ENCODE measurements at places on chromosomes 3 and 15. TPM values are rescaled to one million over a fixed set of nuclear protein-coding genes. Genes with fewer than 3 reads are reported as not detected.

GRCh38 chr3:196875258-196875657, 7.5 kb downstream of the SENP5 start:
- DNase-seq = no peak

DNA sequence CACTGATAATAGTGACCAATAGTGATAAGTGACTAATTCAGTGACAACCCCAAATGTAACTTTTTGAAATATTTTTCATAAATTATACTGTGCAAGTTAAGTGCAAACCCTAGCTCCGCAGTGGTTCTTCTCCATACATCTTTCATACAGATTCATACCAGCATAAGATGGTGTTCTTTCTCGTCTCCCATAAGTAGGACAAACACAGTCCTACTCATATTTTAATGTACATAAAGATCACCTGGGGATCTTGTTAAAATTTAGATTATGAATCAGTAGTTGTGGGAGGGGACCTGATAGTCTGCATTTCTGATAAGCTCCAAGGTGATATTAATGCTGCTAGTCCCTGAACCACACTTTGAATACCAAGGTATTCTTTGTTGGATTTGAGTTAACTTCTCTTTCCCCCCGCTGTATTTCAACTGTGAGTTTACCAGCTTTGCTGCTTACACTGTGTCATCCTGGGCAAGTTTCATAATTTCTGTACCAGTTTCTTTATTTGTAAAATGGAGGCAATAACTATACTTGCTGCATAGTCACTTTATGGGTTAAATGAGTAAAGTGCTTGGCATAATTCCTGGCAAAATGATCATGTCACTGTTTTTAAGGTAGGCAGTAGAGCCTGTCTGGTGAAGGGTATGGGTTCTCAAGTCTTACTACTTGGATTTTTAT, 34.7 kb upstream of the C3orf38 start:
- DNase-seq = no peak

DNA sequence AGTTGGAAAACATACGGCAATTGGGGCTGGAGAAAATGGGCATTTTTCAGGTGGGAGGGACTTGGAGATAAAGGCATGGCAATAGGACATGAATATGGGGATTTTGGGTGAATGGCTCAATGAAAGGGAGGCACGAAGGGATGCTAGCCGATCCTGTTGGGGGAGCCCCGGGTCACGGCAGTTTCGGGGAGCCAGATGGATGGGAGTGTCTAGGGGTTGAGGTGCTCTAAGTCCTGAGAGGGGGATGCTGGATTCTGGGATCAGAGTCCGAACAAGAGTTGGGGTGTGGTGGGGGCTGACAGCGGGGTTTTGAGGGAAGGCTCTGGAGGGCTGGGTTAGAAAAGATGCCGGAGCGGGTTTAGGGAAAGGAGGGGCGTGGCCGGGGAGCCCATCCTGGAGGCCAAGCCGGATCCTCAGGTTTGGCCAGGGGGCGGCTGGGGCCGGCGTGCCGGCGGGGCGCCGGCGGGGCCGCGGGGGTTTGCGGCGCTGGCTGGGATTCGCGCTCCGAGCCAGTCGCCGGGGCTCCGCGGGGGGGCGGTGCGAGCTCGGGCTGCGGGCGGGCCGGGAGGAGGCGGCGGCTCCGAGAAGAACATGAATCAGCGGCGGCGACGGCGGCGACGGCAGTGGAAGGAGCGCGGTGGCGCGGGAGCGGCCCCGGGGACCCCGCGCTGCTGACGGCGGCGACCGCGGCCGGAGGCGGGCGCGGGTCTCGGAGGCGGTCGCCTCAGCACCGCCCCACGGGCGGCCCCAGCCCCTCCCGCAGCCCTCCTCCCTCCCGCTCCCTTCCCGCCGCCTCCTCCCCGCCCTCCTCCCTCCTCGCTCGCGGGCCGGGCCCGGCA, at the start of gene TYRO3:
TSS of gene TYRO3 (plus strand) at position 813 of the 839 bp plus-strand sequence. CDS start 46 bp downstream, outside the sequence.
- DNase-seq = no peak

DNA sequence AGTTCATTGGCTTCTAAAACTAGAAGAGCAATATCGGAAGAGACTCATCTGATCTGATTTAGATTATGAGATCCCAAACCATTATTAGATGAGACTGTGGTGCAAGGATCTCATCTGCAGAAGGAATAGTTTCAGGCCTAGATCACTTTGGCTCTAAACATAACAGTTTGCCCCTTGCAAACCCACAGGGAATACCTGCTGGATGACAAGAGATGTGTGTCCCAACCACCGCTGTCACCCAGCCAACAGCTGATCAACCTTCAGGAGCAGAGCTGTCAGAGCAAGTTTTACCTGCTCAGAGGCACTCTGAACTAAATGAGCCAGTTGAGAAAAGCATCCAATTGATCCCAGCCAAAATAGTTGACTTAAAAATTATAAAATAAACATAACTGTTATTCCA, 64.0 kb upstream of the ST3GAL6 start:
- DNase-seq = peak; percentile 48

GRCh38 chr15:42576776-42577175, 1.4 kb downstream of the STARD9 start:
- DNase-seq = no peak

- peak; percentile 94 for DNase-seq
Measured at GRCh38 chr3:171781711-171782127, 28.6 kb downstream of the PLD1 start.

GRCh38 chr3:141413391-141413790, 45.1 kb downstream of the ZBTB38 start:
- peak; percentile 50 for DNase-seq

Gene VEPH1
- 130 TPM for total RNA-seq

DNA sequence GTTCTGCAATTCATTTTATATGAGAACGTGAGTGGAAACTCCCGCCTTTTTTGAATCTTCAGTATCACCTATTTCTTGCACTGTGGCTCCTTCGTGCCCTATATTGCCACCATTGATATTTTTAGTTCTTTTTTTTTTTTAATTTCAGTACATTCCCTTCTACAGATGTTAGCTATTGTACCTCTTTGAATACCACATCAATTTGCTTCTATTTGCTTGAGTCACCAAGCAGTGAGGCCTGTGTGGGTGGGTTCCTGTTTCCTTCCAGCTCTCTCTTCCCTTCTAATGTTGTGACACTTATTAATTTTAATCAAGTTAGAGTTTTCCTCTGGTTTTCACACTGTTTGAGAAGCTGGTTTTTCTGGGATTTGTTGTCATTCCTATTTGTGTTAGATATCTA, 8.7 kb downstream of the HACD2 start:
- peak; percentile 38 for DNase-seq

Gene CLDN11
- 245 TPM for total RNA-seq

- no peak for DNase-seq
Measured at GRCh38 chr3:180631317-180631716, 29.4 kb downstream of the TTC14 start.

DNA sequence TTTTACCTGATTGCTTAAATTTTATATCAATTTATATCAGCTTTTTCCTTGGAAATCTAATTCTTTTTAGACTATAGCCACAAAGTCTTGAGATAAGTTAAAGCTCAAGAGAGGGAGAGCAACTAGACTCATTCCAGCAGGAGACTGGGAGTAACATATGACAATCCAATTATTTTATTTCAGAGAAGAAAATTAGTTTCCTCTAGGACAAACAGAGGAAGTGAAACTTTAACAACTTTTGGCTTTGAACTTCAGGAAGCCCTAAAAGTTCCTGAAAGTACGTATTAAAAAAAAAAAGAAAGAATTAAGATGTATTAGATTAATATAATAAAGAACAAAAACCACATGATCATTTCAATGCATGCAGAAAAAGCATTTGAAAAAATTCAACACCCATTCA, 13.9 kb upstream of the UBE2E2 start:
- no peak for DNase-seq

DNA sequence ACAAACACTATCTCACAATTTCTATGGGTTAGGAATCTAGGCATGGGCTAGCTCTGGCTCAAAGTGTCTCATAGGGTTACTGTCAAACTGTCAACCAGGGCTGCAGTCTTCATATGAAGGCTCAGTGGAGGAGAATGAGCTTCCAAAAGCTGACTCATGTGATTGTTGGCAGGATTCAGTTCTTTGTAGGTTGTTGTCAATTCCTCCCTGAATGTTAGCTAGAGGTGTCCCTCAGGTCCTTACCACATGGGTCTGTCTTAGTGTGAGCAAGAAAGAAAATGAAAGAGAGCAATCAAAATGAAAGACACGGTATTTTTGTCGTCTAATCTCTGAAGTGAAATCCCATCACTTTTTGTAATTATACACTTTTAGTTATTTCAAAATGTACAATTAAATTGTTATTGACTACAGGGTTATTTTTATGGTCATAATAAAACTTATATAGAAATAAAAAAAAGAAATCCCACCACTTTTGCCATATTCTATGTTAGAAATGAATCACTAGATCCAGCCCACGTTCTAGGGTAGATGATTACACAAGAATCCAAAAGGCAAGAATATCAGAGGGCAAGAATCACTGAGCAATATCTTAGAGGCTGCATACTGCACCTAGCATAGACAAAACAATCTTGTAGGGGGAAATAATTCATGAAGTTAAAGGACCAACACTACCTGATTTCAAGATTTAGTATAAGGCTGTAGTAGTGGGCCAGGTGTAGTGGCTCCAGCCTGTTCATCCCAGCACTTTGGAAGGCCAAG, 8.4 kb downstream of the ACSBG1 start:
- no peak for DNase-seq

GRCh38 chr15:95106801-95107200, 875.4 kb downstream of the MCTP2 start:
- DNase-seq = no peak

Gene SEMA7A
- total RNA-seq = 27.8 TPM

DNA sequence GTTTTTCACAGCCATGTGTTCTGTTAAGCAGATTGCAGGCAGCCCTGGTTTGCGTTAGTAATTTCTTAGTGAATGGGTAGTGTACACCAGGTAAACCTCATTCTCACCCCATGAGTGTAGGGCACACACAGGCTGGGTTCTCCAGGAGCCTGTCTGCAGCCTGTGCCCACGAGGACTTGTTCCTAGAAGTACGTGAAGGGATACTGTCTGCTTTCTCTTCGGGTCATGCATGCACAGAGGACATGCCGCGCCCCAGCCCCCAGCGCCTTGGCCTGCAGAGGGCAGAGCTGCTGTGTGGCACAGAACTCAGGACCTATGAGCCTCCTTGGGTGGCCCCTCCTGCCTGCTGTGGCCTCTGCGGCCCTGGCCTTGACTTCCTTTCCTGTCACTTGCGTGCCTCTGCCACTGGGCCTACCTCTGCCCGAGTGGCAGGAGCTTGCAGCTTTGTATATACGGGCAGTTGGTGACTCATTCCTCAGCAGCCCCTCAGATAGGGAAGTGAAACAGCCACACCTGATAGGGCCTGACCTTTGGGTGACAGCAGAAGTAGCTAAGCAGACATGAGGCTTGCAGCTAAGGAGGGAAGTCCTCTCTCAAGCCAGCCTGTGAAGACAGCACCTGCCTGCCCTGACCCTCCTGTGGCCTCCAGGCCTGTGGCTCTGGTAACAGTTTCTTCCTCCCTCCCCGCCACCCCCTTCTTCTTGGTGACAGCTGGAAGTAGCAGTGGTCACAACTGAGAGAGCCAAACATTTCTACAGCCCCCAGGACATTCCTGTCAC, 19.5 kb downstream of the PPCDC start:
- peak; percentile 64 for DNase-seq

GRCh38 chr3:158354713-158355112, 216.3 kb upstream of the MLF1 start:
- no peak for DNase-seq

DNA sequence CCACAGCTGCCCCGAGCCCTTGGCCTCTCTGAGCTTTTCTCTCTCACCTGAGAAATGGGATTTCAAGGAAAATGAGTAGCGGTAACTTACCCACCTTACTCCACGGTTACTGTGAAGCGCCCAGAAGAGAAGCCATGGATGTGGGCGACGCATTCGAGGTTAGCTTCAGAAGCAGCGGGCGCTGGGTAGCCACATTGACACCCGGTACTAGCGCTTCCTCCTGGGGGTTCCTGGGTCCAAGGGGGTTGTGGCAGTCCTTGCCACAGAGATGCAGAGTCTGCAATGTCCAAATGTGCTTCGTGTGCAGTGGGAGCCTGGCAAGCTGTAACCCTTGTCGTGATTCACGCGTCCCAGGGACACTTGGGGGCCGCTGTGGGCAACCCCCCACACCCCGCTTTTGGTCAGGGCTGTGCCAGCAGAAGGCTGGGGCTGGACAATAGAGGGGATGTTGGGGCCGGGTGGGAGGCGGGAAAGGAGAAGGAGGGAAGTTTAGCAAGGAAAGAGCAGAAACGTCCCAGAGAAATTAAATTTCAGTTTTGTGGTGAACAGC, 41.4 kb upstream of the FURIN start:
- no peak for DNase-seq

- no peak for DNase-seq
Measured at GRCh38 chr15:98560338-98560737, 88.0 kb upstream of the IGF1R start.

DNA sequence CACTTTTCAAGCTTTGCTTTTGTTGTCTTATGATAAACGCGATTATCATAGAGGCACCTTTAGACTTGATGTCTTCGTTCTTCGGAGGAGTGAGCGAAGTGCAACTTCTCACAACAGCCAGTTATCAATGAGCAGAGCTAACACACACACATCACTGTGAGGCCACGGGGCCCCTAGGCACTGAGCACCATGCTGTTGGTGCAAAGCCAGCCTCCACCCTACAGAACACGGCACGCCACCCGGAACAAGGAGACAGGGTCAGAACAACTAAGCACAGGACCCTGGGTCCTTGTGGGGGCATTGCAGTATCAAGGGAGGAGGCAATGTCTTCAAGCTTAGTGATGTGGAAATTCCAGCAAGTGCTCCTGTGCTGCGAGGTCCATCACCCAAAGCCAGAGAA, 244.5 kb downstream of the OCA2 start:
- no peak for DNase-seq
